ENCODE measurements at places on chromosomes 2 and 18.

DNA sequence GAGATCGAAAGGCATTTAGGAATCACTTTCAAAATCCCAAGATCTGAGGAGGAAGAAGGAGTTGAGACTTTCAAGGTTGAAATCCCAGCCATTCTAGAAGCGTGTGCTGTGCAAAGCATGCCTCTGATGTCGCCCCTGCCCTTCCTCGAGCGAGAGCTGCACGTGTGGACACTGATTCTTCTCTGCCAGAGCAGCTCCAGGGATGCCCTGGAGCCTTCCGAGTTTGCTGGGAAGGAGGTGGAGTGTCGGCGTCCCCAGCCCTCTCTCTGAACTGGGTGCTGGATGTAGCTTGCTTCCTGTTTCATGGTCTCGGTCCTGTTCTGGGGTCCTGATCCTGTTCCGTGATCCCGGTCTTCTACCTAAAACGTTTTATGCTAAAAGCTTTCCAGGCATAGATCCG lies 76.1 kb downstream of the TWIST2 start:
- DNase-seq = no peak

GRCh38 chr2:53987336-53987921 lies 16.6 kb upstream of the PSME4 start:
- DNase-seq = peak; percentile 27

GRCh38 chr2:101860157-101860556 lies 131.6 kb upstream of the IL1R2 start:
- no peak for DNase-seq

DNA sequence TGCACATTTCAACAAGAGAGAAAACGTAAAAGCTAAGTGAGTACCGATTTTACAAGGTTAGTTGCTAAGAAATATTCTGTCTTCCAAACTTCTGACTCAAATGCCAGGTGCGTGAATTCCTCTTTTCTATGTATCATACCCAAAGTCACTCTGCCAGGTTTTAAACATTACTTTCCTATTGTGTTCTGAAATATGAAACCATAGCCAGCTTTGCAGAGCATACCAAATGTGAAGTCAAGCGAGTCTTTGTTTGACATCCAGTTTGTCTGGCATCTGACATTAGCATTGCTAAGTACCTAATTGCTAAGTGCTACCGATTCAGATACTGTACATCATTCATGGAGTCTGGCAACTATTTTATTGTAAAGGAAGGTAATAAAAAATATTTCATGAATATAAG lies 321.9 kb upstream of the GALNT5 start:
- no peak for DNase-seq

- no peak for DNase-seq
Observed at GRCh38 chr18:24446953-24447538, 13.4 kb upstream of the HRH4 start.

DNA sequence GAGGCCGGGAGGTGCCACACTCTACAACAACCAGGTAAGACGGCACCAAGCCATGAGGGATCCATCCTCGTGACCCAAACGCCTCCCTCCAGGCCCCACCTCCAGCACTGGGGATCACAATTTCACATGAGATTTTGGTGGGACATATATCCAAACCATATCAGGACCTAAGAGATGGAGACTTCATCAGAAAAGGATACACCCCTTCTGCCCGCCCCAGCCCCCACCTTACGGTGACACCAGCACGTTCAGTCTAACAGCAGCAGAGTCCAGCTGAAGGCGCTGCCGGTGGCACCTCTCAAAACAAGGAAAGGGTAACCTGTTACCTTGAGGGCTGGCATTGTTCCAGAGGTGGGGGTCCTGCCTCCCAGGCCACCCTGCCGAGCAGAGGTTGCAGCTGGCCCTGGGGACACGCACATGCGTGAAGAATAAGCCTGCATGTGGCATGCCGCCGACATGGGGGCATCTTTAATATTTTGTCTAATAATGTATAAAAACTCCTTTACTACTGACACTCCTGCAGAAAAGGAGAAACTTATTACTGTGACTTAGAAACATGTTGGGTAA lies 154.4 kb downstream of the GALR1 start:
- DNase-seq = no peak

DNA sequence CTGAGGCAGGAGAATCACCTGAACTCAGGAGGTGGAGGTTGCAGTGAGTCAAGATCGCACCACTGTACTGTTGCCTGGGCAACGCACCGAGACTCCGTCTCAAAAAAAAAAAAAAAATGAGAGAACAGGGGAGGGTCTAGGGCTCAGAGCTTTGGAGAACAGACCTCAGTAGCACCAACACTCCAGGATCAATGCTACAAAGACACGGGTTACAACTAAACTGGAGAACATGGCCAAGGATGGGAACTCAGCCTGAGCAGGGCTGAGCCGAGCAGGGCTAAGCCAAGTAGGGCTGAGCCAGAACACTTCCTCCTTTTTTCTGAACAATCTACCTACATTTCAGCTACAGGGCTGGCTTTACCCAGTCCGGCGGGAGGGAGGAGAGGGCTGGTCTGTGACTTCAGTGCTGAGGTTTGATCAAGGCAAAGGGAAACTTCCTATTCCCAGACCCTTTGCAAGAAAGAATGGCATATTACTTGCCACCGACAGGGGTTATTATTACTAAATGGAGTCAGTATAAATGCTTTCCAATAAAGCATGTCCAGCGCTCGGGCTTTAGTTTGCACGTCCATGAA lies 2.9 kb upstream of the CASP8 start:
- no peak for DNase-seq

GRCh38 chr2:171858397-171858958 lies 35.6 kb downstream of the SLC25A12 start:
- DNase-seq = no peak

GRCh38 chr18:48928787-48929186 lies 22.0 kb downstream of the SMAD7 start:
- DNase-seq = no peak

DNA sequence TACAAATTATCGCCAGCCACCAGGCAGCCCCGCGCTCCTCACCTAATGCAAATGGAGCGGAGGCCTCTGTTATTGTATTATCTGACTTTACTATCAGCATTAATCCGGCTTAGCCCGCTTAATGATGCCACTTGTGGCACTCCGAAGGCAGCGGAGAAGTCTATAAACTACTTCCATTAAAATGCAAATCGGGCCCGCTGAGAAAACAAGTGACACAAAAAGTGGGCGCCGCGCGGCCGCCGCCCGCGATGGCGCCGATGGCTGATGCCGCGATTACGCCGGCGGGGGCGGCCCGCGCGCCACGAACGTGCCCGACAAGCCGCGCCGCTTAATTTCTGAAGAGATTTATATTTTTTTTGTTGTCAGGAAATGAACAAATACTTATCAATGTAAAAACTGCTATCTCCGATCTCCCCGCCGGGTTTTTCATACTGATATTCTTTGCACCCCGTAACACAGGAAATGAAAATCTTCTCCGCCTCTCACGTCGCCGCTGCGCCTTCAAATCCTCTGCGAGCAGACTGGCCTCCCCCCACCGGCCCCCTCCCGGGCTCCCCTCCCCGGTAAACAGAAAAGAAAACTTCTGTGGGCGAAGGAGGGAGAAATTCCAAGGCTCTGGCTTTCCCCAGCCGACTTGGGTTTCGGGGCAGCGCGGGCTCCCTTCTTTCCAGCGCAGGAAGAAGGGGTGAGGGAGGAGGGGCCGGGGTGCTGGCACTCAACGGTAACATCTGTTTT lies 221.8 kb downstream of the INSIG2 start:
- DNase-seq = no peak

- no peak for DNase-seq
Observed at GRCh38 chr2:70967189-70967588, 11.2 kb upstream of the ANKRD53 start.

DNA sequence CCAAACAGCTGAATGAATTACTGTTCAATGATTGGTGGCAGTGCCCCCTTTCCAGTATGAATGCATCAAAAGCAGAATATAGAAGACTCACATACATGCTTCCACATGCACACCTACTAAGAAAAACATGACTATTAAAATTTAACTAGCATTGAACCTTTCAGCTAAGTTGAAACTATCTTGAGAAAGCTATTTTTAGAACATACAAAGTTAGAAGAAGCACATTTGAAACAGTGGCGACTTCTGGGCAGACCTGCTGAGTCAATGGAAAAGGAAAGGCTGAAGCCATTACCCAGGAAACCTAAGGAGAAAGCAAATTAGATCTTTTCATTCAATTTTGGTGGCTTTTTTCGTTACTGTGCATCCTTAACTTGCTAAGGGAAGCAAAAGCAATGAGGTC lies 55.9 kb downstream of the PLA2R1 start:
- no peak for DNase-seq

DNA sequence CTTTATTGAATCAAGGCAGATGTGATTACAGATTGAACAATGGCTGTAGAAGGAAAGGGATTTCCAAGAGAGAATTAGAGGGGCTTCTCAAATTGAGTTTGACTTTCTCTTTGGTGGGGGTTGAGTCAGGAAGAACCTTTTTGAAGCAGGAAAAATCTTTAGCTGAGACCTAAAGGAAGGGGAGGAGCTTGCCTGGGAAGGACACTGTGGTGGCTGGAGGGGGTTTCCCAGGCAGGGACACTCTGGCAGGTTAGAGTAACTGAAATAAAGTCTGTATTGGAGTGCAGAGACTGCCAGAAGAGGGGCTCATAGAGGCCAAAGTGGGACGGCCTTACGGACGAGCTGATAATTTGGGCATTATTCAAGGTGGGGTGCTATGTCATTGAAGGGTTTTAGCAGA lies 69.3 kb downstream of the NEDD4L start:
- no peak for DNase-seq

DNA sequence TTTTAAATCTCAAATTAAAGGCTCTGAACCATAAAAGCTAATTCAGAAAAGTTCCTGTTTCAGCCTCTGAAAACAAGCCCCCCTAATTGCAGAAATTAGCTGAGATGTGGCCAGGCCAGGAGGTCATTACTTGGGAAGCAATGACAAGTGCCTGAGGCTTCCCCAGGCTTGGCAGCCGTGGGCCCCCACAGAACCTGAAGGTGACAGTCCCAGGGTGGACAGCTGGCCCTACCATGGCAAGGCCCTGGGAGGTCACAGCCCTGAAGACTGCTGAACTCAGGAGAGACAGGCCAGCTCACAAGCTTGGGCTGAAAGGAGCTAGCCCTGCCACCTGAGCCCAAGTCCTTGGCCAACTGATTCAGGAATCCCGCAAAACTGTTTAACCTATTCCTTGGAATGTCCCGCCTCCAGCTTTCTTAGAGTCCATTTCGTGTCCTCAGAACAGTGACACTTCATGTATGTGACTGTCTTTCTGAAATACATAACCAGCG lies 54.3 kb upstream of the PKDCC start:
- DNase-seq = no peak

GRCh38 chr2:32418778-32419177 lies 62.0 kb downstream of the BIRC6 start:
- peak; percentile 4 for DNase-seq

DNA sequence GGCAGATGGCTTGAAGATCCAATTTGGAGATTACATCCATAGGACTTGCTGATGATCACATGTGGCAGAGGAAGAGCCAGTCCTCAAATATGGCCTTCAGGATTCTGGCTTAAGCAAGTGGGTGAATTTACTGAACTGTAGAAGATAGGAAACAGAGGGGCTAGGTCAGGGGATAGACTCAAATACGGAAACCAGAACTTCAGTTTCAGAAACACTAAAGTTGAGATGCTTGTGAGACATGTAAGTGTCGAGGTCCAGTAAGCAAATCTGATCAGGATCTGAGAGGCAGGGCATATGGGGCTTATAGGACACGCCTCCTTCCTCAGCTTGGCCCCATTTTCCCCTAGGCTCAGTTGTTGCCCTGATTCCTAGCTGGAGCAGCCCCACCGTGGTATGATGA lies 107.7 kb downstream of the LBH start:
- DNase-seq = no peak

- DNase-seq = no peak
Observed at GRCh38 chr2:18498531-18498930, 61.9 kb downstream of the RDH14 start.

GRCh38 chr2:240556553-240557100 lies 1.2 kb downstream of the ANKMY1 start:
- no peak for DNase-seq

Data from skeletal muscle cell (primary cell).